Stimulated activated CD8-positive, alpha-beta memory T cell treated with anti-CD3 and anti-CD28 coated beads, Interleukin-15, amount 100 ng/mL, for 1 hour (primary cell): ENCODE measurements at places on chromosomes 2 and 18.

- no peak for DNase-seq
Observed at GRCh38 chr2:70977605-70978205, 725 bp upstream of the ANKRD53 start.

GRCh38 chr18:34749721-34750120, 39.6 kb downstream of the DTNA start:
- no peak for DNase-seq

- DNase-seq: no peak
Observed at GRCh38 chr2:81647715-81648230, 1343.2 kb upstream of the LRRTM1 start.

GRCh38 chr2:180625006-180625844, 355.2 kb upstream of the UBE2E3 start:
- DNase-seq: no peak

DNA sequence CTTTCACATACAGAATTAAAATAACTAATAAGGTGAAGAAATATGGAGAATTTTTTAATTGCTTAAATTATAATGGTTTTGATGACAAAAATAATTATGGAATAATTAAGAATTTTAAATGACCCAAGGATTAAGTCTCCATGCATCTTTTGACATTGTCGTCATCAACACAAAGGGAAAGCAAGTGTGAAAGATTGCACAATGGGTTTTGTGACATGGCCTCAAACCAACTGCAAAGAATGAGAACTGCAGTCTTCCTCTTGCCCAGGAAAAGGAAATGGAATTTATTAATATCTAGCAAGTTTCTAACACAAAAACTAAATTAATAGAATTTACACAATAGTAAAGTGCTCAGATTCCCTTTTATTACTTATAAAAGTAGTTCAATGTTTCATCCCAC, 329.1 kb upstream of the PKDCC start:
- DNase-seq: no peak

DNA sequence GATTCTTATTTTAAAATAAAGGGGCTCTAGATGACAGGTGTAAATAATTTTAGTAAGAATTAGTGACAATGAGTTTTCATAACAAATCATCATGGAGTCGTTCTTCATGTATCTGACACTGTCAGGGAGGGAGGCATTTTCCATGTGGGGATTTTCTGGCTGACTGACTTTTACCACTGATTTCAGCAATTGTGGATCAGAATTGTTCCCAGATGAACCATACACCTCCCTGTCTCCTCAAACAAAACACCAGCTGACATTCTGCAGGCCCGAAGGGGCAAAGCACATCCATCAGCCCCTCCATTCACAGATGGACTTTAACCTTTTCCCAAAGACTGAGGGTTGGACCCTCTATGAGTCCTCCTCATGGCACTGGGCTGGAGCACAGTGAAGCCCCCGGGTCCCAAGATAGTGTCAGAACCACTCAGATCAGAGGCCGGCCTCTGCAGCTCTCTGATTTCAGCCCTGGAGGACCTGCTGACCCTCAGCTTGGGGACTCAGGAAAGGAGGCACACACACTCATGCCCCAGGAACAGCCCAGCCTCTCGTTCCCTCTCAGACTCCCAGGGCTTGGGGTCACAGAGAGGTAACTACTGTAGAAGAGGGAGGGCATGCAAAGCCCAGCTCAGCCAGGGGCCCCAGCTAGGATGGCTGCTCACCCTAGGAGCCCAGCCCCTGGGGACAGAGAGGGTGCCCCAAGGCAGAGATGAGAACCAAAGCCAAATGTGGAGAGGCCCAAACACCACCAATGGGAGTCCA, 43.2 kb upstream of the LOXHD1 start:
- no peak for DNase-seq
